ENCODE measurements at places on chromosomes 5 and 9.

- DNase-seq: peak; percentile 27
Measured at GRCh38 chr9:136512651-136513071, 29.8 kb upstream of the SEC16A start.

DNA sequence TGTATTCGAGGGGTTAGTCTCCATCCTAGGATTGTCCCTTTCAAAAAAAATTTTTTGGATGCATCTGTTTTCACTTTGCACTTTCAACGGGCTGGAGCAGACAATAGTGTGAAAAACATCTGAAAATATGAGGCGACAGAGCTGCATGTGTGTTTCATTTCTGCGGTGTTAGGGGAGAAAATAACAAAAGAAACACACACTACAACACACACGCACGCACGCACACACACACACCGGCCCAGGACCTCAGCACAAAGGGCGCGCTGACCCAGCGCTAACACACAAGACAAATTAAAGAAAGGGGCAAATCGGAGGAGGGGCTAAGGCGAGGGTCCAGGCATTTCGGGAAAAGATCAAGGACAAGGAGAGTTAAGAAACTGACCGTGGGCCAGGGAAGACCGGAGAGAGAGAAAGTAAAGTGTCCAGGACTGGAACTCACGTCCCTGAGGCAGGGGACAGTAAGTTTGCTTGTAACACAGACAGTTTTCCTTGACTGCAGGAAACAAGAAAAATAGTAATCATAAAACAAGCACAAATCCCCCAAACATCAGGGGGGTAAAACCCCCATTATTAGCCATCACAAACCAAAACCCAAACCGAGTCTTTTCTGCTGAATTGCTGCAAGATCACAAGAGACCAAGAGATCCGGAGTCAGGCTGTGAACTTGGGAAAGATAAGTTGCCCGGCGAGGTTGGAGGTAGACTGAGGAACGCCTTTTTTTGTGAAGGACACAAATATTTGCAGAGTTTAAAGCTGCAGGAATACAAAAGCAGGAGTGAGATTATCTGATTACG lies 302.1 kb downstream of the PARP8 start:
- no peak for DNase-seq

DNA sequence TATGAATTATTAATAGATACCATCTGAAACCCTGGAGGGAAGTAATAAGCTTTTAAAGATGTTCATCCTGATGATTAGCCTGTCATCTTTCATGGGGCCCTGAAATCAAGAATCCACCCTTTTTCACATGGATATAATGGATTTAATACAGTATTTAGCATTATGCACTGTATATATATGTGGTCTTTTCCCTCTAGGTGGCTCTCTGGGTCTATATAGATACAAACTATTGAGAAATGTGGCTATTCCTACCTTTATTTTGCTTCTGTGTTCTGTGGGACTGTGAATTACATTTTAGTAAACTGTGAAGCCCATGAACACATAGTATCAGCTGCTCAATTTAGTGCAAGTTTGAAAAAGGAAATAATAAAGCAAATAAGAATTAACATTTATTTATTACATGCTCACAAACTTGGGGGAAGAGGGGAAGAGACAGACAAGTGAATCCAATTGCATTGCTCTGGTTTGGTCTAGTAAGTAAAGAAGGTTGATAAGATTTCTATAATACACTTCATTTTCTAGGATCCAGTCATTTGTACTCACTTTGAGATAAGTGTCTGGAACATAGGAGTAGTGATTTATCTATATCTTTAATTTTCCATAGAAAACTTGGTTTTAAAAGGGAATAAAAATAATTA lies 112.2 kb downstream of the SCAMP1 start:
- no peak for DNase-seq

- no peak for DNase-seq
Measured at GRCh38 chr5:1760656-1761452, 38.8 kb downstream of the MRPL36 start.

DNA sequence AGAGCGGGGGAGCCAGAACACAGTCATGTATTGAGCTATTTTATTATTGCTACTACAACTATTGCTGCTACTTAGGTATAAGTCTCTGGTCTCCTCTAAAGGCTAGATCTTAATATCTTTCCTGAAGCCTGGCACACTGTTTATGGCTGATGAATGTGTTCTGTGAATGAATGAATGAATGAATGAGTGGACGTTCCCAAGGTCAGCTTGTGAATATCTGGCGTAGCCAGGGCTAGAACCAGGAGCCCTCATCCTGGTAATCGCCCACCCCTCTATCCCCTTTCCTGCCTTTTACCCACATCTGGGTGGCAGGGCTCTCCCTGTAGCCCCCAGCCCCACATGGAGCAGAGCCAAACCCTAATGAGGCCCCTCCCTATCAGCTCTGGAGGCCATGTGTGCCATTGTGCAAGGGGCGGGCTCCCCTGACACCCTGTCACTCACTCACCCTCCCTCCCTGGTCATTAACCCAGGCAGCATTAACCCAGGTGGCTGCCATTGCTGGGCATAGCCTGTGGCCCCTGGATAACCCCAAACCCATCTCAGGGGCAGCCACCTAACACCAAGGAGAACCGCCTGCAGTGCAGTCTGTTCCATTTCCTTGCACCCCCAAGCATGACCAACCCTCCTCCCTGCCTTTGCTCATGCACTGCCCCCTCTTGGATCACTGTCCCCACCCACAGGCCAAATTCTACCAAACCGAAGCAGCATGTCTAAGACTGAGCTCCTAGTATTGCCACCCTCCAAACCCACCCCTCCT lies 2.0 kb upstream of the AKNA start:
- no peak for DNase-seq

- no peak for DNase-seq
Measured at GRCh38 chr9:17613758-17614157, 34.9 kb downstream of the SH3GL2 start.

GRCh38 chr9:129630967-129631673 lies 5.2 kb downstream of the NTMT1 start:
- no peak for DNase-seq

- DNase-seq: no peak
Measured at GRCh38 chr5:135843571-135844337, 9.3 kb downstream of the SLC25A48 start.

GRCh38 chr5:165538065-165538464 lies 2032.6 kb downstream of the MAT2B start:
- DNase-seq: no peak

- no peak for DNase-seq
Measured at GRCh38 chr9:114895521-114895991, 34.8 kb downstream of the TNFSF8 start.

GRCh38 chr9:96398582-96399324 lies 15.2 kb upstream of the SLC35D2 start:
- DNase-seq: no peak

DNA sequence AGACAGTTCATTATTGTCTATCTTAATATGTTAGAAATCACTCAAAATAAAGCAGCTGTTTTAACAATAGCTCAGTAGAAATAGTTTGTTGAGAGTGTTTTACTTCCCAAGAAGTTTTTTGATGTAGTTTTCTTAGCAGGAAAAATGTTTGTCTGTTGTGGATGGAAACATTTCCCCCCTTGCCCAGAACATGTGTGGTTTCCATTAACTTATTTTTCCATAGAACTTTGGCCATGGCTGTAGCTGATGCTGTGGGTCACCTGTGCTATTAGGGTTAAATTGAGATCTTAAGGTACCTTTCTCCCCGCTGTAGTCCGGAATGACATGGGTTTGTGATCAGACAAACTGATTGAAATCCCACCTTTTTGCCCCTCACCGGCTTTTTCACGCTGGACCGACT lies 294.9 kb downstream of the FANCC start:
- no peak for DNase-seq

DNA sequence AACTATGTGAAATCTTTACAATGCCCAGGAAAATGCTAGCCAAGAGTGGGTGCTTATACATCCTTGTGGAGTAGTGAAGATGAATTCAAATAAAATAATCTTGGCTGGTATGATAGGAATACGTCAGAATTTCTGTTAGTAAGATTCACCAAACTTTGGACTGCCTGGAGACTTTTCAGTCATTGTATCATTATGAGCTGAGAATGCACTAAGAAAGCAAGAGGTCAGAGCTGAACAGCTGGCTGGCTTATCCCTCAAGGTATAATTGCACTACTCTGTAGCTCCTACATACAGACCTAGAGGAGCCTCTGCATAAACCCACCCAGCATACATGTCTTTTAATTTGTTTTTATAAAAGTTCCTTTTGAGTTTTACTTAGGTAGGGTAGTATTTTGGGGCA lies 568.5 kb upstream of the RIOK2 start:
- no peak for DNase-seq

DNA sequence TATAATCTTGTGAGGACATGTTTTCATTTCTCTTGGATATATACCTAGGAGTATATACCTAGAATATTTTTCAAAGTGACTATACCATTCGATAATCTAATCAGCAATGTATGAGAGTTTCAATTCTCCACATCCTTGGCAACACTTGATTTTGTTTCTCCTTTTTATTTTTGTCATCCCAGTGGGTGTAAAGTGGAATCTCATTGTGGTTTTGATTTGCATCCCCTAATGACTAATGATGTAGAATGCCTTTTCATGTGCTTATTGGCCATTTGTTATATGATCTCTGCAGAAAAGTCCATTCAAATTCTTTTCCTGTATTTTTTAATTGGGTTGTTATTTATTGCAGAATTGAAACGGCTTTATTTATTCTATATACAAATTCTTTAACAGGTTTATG lies 15.2 kb downstream of the ZCCHC9 start:
- no peak for DNase-seq

DNA sequence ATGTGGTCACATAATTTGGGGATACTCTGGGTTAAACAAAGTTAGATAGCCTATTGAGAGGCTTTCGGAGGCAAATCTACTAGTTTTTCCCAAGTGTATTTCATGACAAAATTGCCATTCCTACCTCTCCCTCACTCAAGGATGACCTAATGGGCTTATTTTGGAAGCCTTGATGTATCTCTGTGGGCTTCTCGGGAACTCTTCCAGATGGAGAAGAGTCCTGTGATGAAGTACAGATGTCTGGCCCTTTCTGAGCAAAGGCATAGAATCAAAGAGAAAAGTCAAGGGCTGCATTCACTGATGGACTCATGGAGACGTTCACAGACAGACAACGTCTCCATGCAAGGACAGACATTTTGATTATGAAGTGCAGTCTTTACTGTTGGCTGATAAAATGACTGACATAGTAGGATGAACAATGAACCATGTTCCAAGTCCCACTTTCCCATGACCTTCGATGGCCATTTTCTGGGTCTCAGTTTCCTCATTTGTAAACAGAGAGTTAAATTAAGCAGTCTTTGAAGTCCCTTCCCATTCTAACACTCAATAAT lies 347.2 kb upstream of the CD180 start:
- DNase-seq: no peak

GRCh38 chr5:3778000-3778550 lies 182.4 kb downstream of the IRX1 start:
- DNase-seq: no peak

DNA sequence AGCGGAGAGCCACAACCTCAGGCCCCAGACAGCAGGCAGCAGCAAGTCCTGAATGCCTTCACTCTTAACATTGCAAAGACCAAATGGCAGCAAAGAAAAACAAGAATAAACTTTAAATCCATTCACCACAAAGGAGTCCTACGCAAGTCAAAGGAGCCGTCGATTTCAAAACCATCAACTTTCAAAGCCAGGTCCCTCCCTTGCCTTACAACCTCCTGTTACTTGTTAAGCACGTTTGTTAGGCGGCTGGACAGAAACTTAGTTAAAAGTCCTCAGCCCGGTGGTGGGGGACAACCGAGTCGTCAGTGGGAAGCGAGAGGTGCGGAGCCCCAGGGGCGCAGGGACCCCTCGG lies 938 bp downstream of the LPAR1 start:
- no peak for DNase-seq

DNA sequence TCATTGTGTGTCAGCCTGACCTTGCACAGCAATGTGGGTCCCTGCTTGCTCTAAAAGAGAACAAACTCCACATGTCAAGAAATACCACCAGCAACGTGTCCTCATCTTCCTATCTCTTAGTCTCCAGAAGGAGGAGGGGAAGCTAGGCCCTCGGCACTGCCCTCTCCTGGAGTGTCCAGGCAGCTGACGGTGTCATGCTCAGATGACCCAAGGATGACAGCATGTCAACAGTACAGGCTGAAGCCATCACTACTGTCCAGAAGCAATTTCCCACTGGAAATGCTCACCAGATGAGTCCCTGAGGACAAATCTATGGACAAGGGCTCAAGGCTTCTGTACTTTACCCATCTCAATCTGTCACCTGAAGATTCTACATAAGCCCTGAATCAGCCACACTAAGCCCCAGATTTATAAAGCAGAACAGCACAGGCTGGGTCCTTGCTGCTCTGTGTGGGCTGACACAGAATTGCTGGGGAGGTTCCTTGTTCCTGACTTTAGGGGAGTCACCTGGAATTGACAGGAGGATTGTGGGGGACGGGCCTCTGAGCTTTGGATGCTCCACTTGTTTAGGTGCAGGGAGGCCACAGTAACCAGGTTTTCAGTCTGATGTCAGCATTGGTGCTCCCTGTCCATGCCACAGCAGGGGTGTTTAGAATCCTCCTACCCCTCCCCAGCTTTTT lies 210.2 kb downstream of the DAB2IP start:
- no peak for DNase-seq

DNA sequence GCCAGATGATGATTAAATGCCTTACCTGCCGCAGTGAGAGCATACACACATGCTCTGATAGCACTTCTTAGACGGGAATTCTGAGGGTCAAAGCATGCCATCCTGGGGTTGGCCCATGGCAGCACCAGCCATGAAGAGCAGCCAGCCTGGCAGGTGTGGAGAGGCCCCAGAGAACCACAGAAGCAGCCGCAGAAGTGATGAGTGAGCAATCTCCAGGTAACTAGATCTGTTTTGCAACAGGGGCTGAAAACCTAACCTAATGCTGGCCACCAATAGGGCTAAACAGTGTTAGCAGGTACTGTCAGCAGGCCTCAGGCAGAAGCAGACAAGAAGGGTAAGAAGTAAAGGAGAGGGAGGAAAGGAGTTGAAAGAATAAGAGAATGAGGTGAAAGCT lies 33.5 kb upstream of the HOMER1 start:
- DNase-seq: no peak

- no peak for DNase-seq
Measured at GRCh38 chr5:95414451-95414850, 23.3 kb downstream of the FAM81B start.

- DNase-seq: no peak
Measured at GRCh38 chr9:101445353-101446029, 9.9 kb upstream of the ALDOB start.

- no peak for DNase-seq
Measured at GRCh38 chr5:57911438-57911837, 428.8 kb upstream of the ACTBL2 start.

DNA sequence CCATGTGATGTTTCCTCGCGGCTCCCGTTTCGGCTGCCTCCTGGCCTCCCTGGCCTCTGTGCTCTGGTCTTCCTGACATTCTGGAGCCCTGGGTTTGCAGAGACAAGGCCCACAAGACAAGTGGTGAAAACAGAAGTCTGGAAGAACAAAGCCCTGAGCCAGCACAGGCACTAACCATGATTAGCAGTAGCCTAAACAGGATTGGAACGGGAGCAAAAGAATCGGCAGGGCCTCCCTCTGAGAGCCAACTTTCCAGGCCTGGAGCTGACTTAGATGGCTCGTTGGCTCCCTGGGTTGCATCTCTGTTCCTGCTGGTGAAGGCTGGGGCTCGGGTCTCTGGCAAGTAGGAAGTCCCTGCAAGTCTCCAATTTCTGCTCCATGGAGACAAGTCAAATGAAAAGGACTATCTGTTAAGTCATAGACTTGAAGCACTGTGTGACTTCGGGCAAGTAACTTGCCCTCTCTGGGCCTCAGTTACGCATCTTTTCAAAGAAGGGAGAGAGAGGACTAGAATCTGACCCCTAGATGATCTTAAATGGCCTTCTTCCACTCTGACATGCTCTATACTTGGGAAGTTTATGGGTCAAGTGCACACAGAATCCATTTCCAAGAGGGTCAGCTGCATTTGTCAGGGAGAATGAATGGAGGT lies 3.3 kb downstream of the COL27A1 start:
- no peak for DNase-seq

- DNase-seq: no peak
Measured at GRCh38 chr5:63570752-63571151, 391.5 kb downstream of the HTR1A start.

Measured in CD4-positive, alpha-beta T cell treated with Interleukin-15 for 1 hour (primary cell).